ENCODE measurements at places on chromosomes 4 and X. TPM values are rescaled to one million over a fixed set of nuclear protein-coding genes. Genes with fewer than 3 reads are reported as not detected.

The RBMXL3 gene
- not detected for total RNA-seq

The AFP gene
- not detected for total RNA-seq

The CHRDL1 gene
- 9.4 TPM for total RNA-seq

DNA sequence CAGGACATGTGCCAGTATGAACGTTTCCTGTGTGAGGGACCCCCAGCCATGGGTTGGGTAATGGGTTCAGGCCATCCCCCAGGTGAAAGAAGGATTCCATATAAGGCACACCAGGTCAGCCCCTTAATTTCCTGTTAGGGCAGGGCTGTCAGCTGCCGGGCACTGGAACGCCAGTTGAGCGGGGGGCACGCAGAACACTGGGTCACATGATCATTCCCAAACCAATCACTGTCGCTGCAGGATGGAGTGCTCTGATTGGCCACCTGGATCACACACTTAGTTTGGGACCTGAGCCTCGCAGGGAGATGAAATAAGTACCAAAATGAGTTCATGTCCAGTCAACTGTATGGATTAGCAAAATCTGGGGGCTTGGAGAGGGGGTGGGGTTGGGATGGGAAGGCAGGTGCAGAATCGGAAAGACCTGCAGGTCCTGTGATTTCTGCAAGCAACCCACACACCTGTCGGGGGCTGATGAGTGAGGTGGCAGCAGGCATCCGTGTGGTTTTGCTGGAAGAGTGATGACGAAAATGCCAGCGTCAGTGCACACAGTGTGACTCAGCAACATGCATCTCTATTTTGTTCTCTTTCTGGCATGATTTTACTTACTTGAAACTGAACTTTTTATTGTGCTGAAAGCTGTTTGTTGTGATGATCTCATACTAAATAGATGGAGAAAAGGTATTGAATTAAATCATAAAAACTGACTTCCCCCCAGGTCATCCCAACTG lies 32.2 kb downstream of the RNF212 start:
- no peaks in the 10 kb centered on the region for H3K4me1 ChIP-seq
- H3K4me3 ChIP-seq: no peak overlapping the region
- no peaks in the 10 kb centered on the region for H3K27me3 ChIP-seq
- DNase-seq: no peak
- no peaks in the 10 kb centered on the region for H3K36me3 ChIP-seq

- H3K4me3 ChIP-seq: no peak overlapping the region
- no peak overlapping the region for H3K27ac ChIP-seq
- DNase-seq: no peak
- H3K27me3 ChIP-seq: no peaks in the 10 kb centered on the region
Measured at GRCh38 chr4:71267244-71267643, 71.6 kb upstream of the SLC4A4 start.

GRCh38 chr4:139453041-139453370 lies 915 bp upstream of the RAB33B start:
- H3K4me1 ChIP-seq: no peaks in the 10 kb centered on the region
- no peaks in the 10 kb centered on the region for H3K36me3 ChIP-seq
- peak overlapping the region; percentile 97 for H3K27ac ChIP-seq
- DNase-seq: no peak
- H3K4me3 ChIP-seq: peak overlapping the region; percentile 81
- H3K27me3 ChIP-seq: no peaks in the 10 kb centered on the region

DNA sequence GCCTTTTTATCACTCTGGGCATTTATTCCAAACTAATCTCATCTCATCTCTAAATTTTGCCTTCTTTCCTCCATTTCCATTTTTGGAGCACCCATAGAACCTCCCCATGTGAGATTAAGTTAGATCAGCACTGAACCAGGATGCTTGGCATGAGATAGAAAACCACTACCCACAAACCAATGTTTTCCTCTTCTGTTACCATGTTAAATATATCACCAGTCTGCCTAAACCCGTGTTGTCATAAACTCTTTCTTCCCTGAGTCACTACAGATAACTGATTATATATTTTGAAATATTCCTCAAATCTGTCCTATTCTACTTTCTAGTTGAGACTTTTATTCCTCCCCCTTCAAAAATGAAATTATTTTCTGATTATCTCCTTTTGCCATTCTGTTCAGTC lies 37.6 kb downstream of the GABRB1 start:
- DNase-seq: no peak
- H3K27me3 ChIP-seq: no peaks in the 10 kb centered on the region
- H3K27ac ChIP-seq: no peak overlapping the region
- no peaks in the 10 kb centered on the region for H3K36me3 ChIP-seq

DNA sequence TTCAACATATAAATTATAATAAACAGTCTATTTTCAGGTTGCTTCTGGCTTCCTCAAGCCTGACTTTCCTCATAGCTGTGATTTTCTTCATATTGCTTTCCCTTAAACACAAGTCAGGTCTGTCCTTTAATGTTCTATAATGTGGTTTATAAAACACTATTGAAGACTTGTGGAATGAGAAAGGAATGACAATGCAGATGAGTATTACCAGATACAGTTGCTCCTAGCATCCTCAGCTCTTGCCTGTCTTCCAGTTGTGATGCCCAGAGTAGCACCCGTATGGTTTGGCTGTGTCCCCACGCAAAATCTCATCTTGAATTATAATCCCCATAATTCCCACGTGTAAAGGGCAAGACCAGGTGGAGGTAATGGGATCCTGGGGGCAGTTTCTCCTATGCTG lies 265.7 kb upstream of the BOD1L1 start:
- H3K4me3 ChIP-seq: no peak overlapping the region
- H3K4me1 ChIP-seq: no peaks in the 10 kb centered on the region
- H3K27me3 ChIP-seq: no peaks in the 10 kb centered on the region
- no peak overlapping the region for H3K27ac ChIP-seq
- no peak for DNase-seq
- H3K36me3 ChIP-seq: no peaks in the 10 kb centered on the region

DNA sequence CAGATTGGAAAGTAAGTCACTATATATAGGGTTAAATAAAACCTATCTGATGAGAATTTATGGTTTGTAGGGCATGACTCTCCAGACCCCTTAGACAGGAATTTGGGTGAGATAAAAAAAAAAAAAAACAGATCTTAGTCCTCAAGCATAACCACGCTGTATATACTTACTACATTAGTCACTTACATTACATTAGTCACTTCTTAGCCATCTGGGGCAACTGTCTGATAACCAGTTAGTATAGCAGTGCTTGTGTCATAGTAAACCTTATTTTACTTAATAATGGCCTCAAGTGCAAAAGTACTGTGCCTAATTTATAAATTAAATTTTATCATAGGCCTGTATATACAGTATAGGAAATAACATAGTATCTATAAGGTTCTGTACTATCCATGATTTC lies 60.2 kb upstream of the RPS6KA6 start:
- H3K27ac ChIP-seq: no peak overlapping the region
- H3K4me1 ChIP-seq: no peaks in the 10 kb centered on the region
- H3K27me3 ChIP-seq: no peaks in the 10 kb centered on the region
- no peak overlapping the region for H3K4me3 ChIP-seq
- DNase-seq: no peak
- no peaks in the 10 kb centered on the region for H3K36me3 ChIP-seq

DNA sequence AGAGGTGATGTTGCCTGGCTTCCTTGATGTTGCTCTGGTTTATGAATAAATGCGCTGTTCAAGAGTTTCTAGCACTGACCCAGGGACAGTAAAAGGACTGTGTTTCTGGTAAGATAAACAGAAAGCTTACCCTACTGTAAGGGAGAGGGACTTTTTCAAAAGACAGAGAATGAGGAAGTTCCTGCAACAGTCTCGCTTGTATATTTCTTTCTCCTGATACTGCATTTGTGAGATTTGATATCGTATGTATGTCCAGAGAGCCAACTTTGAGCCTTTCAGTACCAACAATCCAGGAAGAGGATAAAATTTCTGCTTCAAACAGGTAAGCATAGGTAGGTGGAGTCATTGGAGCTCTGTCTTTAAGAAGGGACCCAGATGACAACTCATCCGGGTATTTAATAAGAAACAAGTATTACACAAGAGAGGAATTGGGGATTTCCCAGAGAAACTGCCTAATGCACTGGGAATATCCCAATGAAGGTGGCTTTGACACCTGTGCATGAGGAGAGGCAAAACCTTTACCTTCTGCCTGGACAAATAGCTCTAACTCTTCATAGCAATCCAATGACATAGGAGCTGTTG lies 773 bp downstream of the DAPP1 start:
- H3K4me1 ChIP-seq: peaks cover 9% of the 10 kb centered on the region
- no peaks in the 10 kb centered on the region for H3K27me3 ChIP-seq
- peak overlapping the region; percentile 69 for H3K27ac ChIP-seq
- H3K36me3 ChIP-seq: no peaks in the 10 kb centered on the region

GRCh38 chr4:124970011-124970410 lies 257.5 kb upstream of the ANKRD50 start:
- no peaks in the 10 kb centered on the region for H3K27me3 ChIP-seq
- H3K4me1 ChIP-seq: no peaks in the 10 kb centered on the region
- no peak overlapping the region for H3K4me3 ChIP-seq
- DNase-seq: no peak
- H3K27ac ChIP-seq: no peak overlapping the region
- no peaks in the 10 kb centered on the region for H3K36me3 ChIP-seq

- no peaks in the 10 kb centered on the region for H3K36me3 ChIP-seq
- DNase-seq: no peak
Measured at GRCh38 chr4:114116861-114117260, 137.4 kb upstream of the ARSJ start.

DNA sequence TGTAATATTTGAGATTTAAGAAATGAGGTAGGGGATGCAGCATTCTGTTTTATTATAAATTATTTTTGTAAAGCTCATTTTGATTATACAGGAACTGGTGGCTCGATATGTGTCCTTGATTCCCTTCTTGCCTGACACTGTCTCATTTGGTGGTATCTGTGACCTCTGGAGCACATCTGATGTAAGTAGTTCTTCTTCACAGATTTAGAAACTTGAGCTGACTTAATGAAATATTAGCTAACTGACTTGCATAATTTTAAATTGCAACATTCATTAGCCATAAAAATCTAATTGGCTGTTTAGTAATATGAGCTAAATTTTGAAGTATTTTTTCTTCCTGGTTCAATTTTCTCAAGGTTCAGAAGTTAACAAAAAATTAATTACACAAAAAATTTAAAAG lies 69.1 kb downstream of the FBXL5 start:
- DNase-seq: no peak
- no peaks in the 10 kb centered on the region for H3K4me1 ChIP-seq
- no peaks in the 10 kb centered on the region for H3K36me3 ChIP-seq
- no peak overlapping the region for H3K27ac ChIP-seq

Measured in Peyer's patch (tissue), 4 donors.